ENCODE measurements at places on chromosomes 7 and 10.

DNA sequence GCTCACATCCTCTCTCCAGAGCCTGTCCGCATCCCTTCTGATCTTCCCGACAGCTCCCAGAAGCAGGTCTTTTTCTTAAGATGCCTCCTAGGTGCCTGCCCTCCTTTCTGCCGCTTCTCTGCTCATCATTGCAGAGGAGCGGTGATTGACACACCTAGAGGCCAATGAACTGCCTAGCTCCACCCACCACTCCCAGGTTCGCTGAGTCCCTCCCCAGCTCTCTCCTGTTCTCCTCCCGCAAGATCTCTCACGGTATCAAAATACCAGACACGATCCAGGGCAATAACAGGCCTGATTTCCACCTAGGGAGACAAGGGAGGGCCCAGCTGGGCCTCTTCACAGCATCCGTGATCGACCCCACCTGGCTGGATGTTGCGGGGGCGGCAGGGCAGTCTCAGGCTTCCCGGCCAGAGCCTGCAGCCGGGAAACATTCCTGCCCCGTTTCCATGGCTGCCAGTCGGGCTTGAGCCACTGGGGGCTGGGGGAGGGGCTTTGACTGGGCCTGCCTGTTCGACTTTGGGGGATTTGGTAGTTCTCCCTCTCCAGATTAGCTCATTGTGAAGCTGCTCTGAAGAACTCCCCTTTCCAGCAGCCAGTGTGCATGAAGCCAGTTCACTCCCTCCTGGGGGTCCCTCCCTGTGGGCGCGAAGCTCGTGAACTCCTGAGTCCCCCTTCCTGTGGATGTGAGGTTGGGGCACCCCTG, 373.5 kb downstream of the RPS24 start:
- peak; percentile 47 for DNase-seq

- DNase-seq, result no peak
These were observed 112.8 kb downstream of the PARD3 start for GRCh38 chr10:34702093-34702937.

DNA sequence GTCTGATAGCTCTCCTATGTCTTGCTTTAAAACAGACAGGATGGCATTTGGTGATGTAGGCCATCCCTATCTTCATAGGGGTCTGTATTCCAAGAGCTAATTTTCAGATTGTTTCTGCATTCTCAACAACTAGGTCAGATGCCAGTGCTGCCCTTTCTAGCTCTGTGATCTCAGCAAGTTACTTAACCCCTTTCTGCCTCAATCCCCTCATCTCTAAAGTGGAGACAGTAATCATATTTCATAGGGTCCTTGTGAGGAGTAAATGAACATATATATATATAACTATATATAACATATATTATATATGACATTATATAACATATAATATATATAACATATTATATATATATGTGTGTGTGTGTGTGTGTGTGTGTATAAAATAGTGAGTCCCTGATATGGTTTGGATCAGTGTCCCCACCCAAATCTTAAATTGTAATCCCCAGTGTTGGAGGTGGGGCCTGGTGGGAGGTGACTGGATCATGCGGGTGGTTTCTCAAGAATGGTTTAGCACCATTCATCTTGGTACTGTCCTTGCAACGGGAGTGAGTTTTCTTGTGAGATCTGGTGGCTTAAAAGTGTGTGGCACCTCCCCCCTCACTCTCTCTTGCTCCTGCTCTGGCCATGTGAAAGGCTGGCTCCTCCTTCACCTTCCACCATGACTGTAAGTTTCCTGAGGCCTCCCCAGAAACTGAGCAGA, 45.2 kb downstream of the HIPK2 start:
- no peak for DNase-seq

DNA sequence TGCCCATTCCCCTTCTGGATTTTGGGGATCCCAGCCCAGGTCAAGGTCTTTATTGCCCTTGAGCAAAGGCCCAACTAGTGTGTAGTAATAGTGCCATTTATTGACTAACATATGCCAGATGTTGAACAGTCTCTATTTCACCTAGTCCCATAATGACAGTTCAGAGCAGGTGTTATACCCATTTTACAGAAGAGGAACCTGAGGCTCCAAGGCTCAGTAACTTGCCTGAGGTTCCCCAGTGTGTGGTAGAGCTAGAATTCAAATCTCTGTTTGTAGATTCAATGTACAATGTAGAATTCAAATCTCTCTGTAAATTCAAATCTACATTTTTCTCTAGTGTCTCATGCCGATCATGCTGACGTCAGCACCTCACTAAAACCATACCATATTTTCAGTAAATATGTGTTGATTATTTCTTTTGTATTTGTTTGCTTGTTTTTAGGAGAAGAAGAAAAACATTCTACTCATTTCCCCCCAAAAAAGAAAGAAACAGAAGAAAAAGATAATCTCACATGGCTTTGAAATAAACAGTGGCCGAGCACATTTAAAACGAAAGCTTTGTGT, 329.7 kb downstream of the PRPF18 start:
- DNase-seq, result no peak

DNA sequence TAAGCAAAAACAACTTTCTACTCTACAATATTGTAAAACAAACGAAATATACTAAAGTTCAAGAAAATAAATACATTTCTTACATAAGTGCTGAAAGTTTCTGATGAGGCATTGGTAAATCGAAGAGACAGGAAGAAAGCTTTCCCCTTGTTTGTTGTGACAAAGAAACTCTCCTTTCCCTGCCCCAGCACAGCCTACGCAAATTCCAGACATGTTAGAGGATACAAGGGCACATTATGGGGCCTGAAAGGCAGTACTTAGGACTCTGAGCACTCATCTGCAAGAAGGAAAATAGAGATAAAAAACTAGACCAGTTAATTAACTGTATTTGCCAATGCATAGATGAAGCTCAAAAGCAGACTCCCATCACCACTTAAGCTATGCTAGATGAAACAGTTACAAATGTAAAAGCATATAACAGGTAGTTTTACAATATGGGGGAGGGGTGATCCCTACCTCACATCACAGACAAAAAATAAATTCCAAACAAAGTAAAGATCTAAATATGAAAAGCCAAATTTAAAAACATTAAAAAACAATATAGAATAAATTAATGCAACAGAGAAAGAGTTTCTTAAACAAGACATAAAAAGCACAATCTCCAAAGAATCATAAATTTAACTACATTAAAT, 21.8 kb downstream of the ARHGAP19 start:
- DNase-seq, result no peak

DNA sequence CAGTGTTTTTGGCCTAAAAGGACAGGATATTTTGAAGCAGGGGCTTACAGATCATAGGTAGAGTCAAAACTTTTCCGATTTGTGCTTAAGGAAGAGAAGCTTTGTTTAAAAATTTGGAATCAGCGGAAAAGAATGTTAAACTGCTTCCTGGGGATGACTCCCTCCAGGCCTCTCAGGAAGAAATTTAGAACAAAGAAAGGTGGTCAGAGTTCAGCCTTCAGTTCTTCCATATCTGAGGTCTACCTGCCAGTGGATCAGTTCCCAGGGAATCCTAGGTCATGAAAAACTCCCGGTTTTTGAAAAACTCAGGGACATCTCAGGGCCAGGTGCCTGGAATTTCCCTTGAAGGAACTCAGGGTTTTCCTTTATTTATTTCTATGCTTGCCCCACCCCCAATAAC, 100.3 kb downstream of the MCU start:
- no peak for DNase-seq

DNA sequence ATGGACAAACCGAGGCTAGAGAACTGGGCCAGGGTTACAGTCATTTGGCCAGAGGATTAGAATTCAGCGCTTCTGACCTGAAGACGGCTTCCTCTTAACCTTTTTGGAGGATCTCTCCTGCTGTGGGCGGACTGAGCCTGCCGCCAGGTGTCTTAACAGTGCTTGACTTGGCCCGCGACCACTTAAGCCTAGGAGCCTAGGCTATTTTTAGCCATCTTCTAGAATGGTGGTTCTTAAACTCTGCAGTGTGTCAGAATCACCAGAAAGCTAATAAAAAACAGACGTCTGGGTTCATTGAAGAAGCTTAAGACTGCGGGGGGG, 722 bp downstream of the MDH2 start:
- DNase-seq, result no peak

Measured in SHP77 treated with DMSO at 0.1 percent for 48 hours (cell line).